ENCODE measurements at places on chromosomes 3 and 15.

- no peak for DNase-seq
Observed at GRCh38 chr3:4228295-4228694, 74.9 kb upstream of the SETMAR start.

DNA sequence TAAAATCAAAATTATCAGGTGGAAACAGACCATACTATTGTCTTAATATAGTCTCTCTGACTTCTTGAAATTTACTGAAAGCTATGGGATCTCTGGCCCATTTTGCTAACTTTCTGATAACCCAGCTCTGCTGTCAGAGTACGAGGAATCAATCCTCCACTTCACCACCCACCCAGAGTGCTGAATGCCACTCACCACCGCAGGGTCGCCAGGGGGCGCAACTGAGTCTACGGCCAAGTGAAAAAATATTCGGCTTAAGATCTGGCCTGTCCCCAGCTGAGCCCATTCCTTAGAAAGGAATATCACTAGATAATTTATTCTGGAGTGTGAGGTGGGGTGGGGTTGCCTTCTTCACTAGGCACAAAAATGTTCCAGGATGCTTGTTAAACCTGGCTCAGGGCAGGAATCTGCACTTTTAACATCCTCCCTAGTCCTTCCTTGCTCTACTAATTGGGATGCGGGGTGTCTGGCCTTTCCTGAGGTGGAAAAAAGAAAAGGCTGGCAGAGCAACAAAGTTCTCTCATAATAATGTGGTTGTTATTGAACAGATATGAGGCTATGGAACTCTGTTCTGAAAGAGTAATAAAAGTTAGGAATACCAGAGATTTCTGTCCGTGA is 520.6 kb downstream of the MFSD1 start:
- no peak for DNase-seq

GRCh38 chr3:66703501-66703900 is 202.7 kb upstream of the LRIG1 start:
- DNase-seq: no peak

DNA sequence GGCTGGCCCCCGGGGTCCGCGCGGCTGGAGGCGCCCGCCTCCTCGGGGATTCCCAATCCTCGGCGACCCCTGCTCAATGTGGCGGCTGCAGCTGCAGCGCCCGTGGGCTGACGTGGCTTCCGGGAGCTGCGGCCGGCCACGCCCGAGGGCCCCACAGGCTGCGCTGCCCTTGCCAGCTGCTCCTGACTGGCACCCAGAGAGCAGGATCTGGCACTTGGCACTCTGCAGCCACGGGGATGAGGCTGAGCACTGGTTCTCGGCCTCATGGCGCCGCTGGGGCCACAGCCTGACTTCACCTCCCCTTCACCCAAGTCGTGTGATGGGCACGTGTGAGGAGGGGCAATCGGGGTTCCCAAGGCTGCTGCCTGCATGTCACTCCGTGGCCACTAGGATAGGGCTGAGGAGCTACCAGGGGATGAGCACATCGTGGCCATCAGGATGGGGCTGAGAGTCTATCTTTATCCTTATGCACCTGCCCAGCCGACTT is 267.8 kb upstream of the FRG2C start:
- no peak for DNase-seq

DNA sequence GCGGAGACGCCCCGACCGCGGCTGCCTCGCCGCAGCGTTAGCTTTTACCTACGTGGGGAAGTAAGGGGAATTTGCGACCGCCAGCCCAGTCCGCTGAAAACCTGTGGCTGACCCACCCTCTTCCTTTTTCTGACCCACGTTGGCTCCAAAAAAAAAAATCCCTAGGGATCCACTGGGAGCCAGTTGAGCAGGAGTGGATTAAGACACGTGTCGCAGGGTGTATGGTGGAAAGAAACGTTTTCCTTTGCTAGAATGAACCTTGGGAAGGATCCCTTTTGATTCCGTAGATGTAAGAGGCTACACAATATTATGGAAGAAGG is 575 bp upstream of the PCYT1A start:
- DNase-seq: no peak

GRCh38 chr15:29102911-29103823 is 166.5 kb downstream of the NSMCE3 start:
- DNase-seq: no peak

DNA sequence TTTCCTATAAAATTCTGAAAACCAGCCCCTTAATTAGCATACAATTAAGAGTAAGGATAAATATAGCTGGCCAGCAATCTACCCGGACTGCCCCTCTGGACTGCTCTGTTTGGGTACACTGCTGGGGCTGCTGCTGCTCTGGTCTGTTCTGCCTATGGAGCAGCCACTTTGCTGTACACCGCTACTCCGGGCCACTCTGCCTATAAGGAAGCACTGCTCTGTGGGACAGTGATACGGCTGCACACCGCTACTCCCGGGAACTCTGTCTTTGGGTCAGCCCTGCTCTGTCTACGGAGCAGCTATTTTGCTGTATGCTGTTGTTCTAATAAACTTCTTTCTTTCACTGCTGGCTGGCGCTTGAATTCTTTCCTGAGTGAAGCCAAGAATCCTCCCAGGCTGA is 316.5 kb upstream of the PLSCR5 start:
- no peak for DNase-seq

- DNase-seq: no peak
Observed at GRCh38 chr15:89728254-89728653, 22.8 kb downstream of the MESP1 start.

DNA sequence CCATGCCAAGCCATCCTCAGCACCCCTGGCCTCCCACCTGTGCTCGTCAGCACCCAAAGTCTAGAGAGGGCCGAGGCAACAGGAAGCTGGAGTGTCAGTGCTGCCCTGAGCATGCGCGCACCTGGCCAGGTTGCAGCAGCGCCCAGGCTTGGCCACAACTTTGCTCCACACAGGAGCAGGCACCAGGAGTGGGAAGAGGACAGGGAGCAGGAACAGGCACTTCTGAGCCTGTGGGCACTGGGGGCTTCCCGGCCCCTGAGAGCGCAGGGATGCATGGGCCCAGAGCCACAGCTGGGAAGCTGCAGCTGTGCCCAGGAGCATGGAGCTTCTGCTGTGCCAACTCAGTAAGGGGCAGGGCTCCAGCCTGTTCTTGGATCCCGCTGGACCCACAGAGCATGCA is 471.5 kb upstream of the WNT5A start:
- DNase-seq: no peak

GRCh38 chr3:135503760-135504686 is 461.5 kb upstream of the PPP2R3A start:
- DNase-seq: no peak

DNA sequence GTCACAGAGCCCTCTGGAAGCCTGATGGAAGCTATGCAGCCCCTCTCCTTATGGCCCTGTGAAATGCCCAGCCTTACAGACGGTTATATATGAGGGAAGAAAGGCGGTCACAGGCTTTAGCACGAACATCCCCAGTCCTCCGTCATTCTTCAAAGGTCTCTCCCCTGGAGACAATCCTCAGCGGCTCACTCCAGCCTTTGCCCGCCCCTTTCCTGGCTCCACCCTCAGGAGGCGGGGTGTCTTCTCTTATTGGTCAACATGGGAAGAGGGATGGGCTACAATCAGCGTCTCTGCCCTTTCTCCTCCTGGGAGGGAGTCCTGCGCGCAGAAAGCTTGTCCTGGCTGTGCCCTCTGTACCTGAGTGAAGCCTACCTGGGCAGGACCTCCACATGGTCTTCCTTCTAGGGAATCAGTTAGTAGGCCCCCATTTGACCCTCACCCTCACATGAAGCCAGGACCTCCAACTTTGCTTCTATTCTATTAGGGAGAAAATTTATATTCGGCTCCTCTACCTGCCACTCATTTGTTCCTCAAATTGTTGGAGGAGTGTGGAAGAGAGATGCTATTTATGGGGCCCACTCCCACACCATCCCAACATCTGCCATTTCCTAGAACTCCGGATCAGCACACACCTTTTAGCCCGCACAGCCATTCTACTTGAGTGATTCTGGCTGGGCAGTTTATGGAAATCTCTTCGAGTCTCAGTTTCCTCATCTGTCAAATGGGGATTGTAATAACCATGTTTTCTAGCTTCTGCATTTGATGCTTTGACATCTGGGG is 112.9 kb upstream of the SLC6A11 start:
- no peak for DNase-seq

DNA sequence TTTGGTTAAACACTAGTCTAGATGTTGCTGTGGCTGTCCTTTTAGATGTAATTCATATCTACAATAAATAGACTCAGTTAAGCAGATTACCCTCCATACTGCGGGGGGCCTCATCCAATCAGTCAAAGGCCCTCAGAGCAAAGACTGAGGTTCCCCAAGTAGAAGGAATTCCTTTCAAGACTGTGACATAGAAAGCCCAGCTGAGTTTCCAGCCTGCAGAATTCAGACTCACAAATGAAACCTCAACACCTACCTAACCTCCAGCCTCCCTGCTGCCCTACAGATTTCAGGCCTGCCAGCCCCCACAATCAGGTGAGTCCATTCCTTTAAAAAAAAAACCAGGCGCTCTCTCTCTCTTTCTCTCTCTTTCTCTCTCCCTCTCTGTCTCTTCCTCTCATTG is 73.6 kb upstream of the NSMCE3 start:
- no peak for DNase-seq

DNA sequence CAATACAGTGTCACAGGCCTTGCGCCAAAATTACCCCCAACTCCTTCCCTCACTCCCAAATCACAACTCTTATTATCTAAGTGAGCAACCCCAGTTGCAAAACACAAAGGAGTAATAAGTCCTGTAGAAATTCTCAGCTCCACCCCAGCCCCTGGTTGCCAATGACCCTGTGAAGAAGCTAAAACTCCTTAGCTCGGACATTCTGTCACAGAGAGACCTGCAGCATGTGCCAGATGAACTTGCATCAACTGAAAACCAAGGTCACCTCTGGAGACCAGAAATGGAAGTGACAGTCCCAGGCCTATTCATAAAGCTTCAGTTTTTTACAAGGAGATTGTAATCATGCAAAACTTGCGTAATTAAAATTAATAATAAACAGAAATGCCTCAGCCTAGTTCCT is 55.2 kb downstream of the RBPMS2 start:
- no peak for DNase-seq

- DNase-seq: no peak
Observed at GRCh38 chr15:68887819-68888218, 42.5 kb upstream of the SPESP1 start.

GRCh38 chr15:99594916-99595315 is 29.1 kb downstream of the MEF2A start:
- no peak for DNase-seq

- DNase-seq: no peak
Observed at GRCh38 chr3:26104851-26105251, 315.0 kb downstream of the OXSM start.

DNA sequence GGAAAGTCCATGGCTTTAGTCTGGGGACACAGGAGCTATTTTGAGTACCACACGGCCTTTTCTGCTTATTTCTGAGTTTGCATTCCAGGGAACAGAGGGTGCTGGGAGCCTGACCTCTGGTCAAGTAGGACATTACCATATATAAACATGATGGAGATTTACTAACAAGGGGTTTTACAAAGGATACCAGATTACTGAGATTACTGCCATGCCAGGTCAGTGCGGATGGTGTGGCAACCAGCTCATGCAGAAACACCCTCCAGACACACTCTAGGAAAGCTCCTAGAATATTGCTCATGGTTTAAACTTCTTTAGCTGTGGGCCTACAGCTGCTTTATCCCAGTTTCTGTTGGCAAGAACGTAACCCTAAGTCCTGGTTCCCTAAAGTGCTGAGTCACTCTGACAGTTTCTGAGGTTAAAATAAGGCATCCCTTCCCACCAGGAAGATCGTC is 54.3 kb upstream of the AGTR1 start:
- DNase-seq: no peak

- no peak for DNase-seq
Observed at GRCh38 chr3:176935194-176935888, 261.9 kb downstream of the TBL1XR1 start.

DNA sequence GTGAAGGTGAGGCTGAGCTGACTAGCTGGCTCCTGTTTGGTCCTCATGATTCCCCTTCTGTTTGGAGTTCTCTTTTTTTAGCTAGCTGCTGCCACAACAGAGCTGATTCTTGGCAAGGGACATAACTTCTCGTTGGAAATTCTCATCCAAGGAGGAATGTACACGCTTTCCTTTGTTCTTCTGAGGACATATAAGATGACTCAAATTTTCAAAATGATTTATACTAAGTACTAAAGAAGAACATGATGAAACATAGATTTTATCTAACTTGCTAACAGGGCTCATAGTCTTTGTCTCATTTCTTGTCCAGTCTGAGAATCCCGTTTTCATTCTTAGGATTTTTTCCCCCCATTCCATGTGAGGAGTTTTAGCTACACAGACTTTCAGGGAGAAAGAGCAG is 2.9 kb upstream of the TFG start:
- no peak for DNase-seq

DNA sequence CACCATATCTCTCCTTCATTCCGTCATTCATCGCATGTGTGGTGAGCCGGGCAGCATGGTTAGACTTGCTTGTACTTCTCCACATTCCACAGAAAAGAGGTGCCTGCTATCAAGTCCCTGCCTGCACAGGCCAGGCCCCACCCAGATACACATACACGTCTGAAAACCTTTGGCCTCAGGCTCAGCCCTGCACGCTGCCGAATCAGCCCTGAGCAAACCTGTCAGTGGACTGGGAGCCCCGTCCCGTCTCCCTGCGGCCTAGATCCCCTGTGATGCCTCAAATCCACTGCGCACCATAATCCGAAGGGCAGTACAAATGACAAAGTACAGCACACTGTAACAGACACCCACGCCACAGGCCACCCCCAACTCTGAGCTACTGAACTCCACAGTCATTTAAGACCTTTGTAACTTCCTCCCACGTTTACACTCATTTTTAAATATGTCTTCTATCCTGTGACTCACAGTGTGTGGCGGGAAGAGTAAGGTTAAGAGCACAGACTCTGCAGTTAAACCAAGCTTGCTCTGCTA is 67.1 kb downstream of the MB21D2 start:
- peak; percentile 49 for DNase-seq

- DNase-seq: no peak
Observed at GRCh38 chr3:132284781-132285619, 32.2 kb upstream of the ACP3 start.

DNA sequence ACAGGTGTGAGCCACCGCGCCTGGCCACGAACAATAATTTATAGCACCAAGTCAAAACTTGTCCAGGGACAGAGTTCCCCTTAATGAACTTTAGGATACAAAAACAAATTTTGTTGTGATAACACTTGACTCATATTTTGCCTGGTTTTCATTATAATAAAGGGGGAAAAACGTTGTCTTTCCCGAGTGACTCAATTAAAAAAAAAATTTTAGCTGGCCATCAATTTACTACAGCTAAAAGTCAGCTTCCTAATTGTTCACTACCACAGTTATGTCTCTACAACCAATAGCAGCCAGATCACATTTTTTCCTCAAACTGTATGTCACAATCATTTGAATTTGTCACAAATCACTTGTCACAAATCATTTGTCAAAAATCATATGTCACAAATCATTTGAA is 116.0 kb downstream of the P3H2 start:
- DNase-seq: no peak

GRCh38 chr3:40035177-40035576 is 225.8 kb downstream of the MYRIP start:
- no peak for DNase-seq

DNA sequence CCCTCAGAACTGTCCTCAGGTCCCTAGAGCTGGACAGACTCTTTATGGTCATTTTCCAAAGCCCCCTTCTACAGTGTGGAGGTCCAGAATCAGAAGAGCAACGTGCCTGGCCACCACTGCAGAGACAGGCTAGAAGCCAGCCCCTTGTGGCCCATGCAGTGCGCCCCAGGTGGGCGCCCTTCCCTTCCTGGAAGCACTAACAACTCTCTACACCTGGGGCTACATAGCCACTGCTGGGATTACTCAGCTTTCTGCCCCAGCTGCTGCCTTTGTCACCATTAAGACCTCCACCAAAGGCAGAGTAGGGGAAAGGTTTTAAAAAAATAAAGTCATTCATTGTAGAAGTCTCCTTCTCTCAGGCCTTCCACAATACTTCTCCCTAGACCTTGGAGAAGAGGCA is 2.3 kb downstream of the RASGRP1 start:
- no peak for DNase-seq

All from activated CD4-positive, CD25-positive, alpha-beta regulatory T cell treated with anti-CD3 and anti-CD28 coated beads, Interleukin-2, amount 50 U/mL, for 72 hours (primary cell).